ENCODE measurements at places on chromosomes 4 and X. TPM values are rescaled to one million over a fixed set of nuclear protein-coding genes. Genes with fewer than 3 reads are reported as not detected.

Gene SPANXB1
- polyA plus RNA-seq: not detected

Gene DCX
- 0.31 TPM for polyA plus RNA-seq

Gene ADGRG4
- polyA plus RNA-seq: not detected

Gene AREG
- 1.7 TPM for polyA plus RNA-seq

Gene C4orf51
- polyA plus RNA-seq: not detected

DNA sequence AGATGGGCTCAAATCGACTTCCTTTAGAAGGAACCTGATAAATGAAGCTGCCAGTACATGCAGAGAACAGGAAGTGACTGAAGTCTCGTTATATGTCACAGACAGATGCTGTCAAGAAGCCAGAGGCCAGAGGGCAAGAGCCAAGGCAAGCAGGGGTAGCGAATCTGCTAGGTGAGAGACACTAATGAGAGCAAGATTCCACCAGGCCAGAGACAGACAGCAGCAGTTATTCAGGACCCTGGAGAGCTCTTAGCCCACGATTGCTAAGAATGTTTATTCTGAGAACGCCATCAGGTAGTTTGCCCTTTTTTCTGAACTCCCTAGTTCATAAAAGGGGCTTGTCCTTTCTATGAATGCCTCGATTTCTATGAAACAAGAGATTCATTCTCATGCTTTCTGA lies 73.7 kb downstream of the BEND2 start:
- peak; percentile 4 for DNase-seq

DNA sequence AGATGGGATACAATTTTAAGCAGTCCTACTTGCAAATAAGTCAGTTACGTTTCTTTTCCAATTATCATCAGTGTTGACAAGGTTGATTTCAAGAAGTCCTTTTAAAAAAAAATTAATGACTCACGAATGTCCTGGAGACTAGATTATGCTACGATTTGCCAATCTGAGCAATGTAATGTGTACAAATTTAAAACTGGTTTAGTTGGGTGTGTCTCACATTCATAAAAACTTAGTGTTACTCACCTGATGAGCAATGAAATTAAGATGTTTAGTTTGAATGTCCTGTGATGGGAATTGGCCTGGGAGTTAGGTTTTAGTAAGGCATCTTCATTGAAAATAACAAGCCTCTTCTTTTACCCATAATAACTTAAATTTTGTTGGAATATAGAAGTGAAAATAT lies 136.7 kb upstream of the POF1B start:
- no peak for DNase-seq

DNA sequence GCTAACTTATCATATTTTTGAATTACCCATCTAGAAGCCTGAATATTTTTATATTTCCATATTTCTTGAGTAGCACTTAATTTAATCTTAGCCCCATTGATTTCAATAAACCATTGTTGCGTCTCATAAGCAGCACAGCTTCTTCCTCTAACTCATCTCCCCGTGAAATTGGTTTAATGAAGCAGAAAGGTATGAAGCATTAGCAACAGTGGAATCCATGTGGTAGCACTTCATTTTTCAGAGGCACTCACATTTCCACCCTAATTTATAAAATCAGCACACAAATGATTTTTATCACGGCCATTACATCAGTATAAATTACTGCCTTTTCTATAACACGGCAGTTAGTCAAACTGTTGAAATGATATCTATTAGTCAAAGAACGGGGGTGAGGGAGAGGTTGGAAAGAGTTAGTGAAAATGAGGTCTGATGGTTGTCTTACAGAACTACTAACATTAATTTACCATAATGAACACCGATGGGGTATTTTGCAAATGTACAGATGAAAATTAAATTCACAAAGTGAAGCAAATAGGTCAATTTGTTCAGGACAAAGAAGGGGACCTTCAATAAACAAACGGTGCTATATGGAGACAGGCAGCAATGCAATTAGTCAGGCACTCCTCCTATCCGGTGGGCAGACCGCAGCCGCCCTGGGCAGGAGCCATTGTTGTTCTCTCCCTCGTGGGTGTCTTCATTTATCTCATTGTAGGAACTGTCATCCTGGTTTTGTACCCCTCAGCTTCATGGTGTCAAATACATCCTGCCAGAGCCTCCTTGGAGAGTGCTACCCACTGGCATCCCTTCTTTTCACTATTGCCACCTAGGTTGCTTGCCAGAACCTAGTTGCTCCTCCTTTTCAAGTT lies 205.7 kb downstream of the SOX3 start:
- DNase-seq: no peak

GRCh38 chr4:19455850-19456602 lies 795.7 kb upstream of the SLIT2 start:
- no peak for DNase-seq

GRCh38 chr4:168019019-168019651 lies 73.2 kb upstream of the ANXA10 start:
- no peak for DNase-seq

GRCh38 chr4:159545556-159545955 lies 442.7 kb downstream of the RAPGEF2 start:
- no peak for DNase-seq

DNA sequence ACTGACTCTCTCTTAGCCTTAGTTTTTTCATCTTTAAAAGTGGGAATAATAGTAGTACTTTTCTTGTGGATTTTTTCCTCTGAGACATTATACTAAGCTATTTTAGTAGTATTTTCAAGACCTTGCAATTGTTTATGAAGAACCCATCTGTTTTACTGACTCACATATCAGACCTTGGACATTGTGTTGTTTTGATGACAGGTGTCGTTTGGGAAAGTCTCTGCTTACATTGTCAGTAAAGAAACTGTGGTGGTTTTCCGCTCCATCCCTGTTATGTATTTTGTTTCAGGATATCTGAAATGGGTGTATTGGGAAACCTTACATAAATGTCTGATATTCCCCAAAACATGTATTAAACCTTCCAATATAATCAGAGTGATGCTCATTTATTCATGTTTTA lies 92.2 kb downstream of the STIM2 start:
- DNase-seq: no peak

DNA sequence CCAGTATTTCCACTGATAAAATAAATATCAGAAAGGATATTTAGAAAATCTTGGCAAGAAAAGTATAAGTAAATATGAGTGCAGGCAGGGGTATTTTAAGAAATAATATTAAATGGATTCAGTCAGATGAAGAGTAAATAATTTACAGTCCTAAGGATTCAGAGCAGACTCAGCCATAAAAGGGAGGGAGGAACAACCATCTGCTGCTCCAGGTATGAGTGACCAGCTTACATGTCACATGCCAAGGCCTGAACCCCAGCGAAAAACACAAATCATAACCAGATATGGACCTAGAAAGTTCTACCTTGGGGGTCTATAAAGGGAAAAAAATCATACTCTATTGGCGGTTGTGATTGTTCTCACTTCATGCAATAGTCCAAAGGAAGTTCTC lies 166.8 kb downstream of the COL4A6 start:
- no peak for DNase-seq

GRCh38 chrX:68997911-68998310 lies 167.3 kb downstream of the PJA1 start:
- peak; percentile 66 for DNase-seq

DNA sequence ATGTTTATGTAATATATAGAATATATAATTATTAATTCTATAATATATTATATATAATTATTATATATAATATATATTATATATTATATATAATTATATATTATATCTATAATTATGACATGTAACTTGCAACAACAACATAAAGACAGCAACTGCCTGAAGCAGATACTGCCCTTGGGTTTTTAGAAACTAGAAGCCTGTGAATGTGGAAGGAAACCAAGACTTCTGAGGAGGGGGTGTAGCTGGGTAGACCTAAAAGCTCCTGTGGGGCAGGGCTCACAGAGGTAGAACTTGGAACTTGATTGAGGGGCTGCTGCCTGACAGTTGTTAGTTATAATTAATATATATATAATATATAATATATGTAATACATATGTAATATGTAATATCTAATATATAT lies 167.2 kb upstream of the SLIT2 start:
- no peak for DNase-seq

All from right lung (tissue), 10 donors.